NCI-H345 (cell line): ENCODE measurements at places on chromosomes 13 and 19.

DNA sequence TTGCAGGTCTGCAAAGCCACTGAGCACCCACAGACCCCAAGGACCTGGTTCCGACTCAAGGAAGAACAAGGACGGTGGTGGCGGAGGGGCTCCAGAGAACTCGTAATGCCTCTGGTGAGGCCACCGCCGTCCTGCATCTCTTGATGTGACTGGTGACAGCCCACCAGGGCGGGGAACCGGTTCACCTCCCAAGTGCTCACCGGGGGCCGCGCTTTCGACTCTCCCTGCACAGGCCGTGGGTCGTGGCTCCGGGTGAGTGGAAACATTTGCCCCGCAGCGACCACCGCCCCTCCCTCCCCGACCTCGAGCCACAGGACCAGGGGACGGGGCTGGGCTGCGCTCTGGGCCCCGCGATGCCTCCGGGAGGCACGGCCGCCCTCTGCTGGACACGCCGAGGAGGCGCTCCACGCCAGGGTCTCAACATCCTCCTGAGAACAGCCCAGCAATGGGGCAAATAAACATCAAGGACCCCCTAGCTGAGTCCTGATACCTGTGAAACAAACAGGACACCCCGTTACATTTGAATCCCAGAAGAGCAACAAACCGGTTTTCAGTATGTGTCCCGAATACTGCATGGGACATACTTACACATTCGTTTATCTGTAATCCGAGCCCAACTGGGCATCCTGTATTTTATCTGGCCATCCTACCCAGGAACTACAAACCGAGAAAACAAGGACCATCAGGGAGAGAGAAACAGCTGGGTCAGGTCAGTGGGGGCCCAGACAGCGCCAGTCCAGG, 3.9 kb upstream of the PLPP2 start:
- DNase-seq: peak; percentile 28

GRCh38 chr13:69287050-69287698, 820.5 kb upstream of the ATXN8OS start:
- no peak for DNase-seq

GRCh38 chr19:23788411-23788810, 29.7 kb upstream of the ZNF681 start:
- DNase-seq: no peak

GRCh38 chr13:18212873-18213272, 968.8 kb downstream of the TUBA3C start:
- no peak for DNase-seq

DNA sequence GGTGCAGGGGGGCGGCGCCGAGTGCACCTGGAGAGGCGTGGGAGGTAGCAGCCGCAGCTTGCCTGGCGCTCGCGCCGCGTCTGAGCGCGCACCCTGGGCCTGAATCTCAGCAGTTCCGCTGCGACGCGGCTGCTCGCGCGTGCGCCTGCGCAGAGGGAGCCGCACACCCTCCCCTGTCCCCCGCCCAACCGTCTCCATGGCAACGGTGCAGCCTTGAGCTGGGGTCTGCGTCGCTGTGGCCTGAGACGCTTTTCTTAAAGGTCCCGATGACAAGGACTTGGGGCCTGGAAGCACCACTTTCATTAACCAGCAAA, at the start of gene PNMA8B:
PNMA8B (minus strand) TSS at position 82 of the 314 bp plus-strand sequence. CDS start 402 bp downstream, outside the sequence.
- DNase-seq: peak; percentile 81

DNA sequence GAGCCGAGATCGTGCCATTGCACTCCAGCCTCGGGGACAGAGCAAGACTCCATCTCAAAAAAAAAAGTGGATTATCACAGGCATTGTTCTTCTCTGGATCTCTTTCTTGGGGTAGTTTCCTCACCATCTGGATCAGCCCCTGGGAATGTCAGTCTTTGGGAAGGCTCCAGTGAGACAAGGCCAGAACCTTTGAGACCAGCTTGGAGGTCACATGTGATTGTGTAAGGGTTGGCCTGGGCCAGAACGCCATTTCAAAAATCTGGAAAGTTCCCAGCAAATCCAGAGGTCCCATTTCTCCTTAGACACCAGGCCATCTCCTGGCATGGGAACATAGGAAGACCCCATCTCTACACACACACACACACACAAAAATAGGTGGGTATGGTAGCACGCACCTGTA, 14.2 kb upstream of the ANGPTL8 start:
- no peak for DNase-seq

DNA sequence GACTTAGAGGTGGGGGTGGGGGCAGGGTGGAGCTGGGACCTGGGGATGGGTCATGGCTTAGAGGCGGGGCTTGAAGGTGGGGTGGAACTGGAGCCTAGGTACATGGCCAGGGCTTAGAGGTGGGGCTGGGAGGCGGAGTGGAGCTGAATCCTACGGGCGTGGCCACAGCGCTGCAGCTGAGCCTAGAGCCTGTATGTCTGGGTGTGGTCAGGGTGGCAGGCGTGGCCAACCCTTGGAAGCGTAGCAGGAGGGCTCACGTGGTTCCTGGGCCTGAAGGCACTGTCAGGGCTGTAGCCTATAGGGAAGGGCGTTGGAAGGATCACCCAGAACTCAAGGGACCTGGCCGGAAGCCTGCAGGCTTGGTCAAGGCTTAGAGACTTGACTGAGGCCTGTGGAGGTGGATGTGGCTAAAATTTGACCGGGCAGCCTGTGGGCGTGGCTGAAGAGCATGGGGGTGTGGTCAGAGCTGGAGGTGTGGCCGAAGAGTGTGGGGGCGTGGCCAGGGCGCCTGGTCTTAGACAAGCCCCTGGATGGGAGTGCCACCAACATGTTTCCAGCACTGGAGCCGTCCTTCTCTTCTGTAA, 24.3 kb downstream of the COLGALT1 start:
- DNase-seq: no peak

DNA sequence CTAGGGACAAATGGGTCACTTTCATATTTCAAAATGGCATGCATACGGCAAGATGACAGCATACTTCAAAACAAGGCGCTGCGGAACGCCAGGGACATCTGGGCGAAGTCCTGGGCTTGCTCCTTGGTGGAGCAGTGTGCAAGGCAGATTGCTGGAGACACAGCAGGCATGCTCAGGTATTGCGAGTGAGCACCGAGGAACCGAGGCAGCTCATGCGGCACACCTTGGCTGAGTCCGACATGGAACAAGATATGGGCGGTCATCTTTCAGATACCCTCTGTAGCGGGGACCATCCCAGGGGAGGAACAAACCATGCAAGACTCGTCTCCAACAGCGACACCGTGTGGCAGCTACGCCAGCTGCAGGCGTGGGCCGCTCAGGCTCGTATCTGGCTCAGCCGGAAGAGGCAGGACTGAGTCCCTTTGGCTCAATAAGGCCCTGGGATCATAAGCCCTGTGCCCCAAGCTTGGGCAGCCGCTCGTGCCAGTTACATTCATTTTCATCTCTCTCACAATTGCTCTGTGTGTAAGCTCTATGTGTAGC, 112.4 kb downstream of the NUFIP1 start:
- no peak for DNase-seq

DNA sequence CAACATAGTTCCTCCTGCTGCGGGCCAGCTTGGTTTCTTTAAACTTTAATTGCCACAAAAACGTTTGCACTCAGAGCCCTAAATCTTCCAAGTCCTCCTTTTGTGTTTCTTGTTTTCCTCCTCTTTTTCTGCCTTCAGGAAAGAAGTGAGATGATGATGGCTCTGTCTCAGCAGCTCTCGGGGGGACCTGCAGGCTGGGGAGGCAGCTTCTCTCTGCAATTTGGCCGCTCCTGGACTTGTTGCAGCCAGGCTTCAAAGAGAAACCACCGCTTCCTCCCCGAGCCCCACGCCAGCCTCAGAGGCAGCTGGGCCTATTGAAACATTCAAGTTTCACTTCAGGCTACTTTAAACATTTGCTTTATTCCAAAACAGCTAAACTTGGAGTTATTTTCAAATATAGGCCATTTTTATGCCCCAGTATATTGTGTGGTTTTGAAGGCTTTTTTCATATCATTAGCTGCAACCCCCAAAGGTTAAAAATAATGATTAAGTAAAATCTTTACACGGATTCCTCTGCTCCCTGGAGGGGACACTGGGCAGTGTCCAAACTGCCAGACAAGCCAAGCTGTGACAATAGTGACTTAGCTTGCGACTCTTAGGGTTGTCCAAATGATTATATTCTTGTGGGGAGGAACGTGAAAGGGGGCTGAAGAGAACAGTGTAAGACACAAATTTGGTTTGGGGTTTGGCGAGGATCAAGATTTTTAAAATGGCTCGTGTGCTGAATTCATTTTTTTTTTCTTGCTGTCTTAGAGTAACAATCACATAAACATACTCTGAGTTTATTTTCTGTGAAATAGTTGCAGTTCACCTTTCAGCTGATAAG, 330.8 kb downstream of the DLEU7 start:
- no peak for DNase-seq

DNA sequence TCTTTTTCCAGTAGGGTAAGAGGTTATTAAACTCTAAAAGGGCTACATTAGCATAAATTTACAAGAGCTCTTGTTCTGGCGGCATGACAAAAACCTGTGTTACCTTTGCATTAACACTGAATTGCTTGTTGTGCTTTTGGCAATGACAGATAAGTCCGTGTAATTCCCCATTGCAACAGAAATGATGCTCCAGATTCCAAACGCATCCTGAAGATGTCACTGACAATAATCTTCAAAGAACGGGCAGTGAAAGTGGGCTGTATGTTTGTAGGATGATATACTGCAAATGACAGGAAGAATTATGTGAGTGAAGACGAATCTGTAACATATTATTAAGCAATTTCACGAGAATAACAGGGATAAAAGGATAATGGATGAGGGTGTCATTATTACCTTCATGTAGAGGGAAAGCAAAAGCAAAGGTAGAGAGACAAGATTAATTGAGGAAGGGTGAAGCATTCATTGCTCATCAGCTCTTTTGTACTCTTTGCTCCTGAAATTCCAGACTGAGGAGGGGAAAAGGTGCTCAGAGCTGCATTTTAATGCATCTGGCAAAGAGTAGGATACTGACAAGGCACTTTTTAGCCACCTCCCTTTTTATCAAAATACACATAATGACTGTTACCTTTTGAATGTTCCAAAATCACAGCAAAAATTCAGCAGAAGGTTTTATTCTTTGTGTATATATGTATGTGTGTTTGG, 38.5 kb upstream of the MAB21L1 start:
- DNase-seq: no peak

GRCh38 chr13:74987124-74987690, 494.8 kb downstream of the TBC1D4 start:
- DNase-seq: no peak

DNA sequence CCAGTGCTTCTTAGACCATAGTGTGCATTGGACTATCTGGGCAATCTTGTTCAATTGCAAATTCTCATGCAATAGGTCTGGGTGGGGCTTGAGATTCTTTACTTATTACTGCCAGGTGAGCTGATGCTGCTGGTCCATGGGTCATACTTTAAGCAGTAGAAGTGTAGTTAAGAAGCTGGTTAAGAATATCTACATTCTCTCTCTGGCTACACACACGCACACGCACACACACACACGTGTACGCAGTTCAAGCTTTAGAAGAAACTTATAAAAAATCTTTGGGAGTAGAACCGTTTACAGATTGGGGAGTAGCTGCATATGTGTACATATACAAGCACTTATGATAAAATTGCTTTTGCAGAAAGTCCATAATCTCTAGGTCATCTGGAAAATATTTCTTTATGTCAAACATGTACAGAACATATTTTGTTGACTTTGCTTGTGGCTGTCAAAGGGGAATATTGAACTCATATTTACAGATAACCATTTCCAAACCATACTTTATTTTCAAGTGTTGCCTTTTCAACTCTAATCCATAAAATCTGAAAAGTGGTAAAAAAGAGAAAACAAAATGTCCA, 99.7 kb downstream of the GPC6 start:
- no peak for DNase-seq

DNA sequence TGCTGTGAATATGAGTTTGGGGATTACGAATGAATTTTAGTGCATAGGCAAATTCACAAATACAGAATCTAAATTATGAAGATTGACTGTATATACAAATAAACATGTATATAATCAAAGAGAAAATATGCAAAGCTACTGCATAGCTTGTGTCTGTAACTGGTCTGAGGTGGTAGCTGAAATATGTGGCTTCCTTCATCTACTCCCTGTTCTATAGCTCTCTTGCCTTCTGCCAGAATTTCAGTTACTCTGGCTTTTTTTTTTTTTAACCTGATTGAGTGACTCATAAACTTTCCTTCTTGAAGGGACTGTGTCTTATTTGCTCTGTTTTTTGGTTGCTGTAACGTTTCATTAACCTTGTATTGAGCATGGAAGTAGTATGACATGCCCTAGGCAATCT, 26.6 kb downstream of the DNAJC3 start:
- DNase-seq: no peak

DNA sequence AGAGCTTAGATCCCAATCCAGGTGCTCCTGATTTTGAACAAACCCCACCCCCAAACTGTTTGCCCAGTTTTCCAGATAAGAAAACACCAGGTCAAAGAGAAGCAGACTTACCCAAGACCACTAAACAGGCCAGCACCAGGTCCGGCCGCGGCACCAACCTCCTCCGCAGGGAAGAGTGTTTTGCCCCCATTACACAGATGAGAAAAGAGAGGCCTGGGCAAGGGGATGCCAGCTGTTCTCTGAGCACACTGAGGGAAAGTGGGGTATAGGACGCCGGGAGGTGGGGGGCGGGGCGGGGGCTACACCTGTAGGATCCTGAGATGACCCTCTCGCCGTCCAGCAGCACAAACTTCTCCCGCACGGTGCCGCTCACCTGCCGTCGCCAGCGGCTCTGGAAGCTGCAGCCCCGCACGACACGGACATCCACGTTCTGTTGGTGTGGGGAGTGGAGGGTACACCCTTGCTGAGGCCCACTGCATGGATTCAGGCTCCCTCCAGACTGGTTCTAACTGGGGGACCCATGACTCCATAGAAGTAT, 3.1 kb downstream of the SPACA4 start:
- DNase-seq: no peak

GRCh38 chr13:20801707-20802106, 27.9 kb upstream of the EEF1AKMT1 start:
- DNase-seq: no peak

DNA sequence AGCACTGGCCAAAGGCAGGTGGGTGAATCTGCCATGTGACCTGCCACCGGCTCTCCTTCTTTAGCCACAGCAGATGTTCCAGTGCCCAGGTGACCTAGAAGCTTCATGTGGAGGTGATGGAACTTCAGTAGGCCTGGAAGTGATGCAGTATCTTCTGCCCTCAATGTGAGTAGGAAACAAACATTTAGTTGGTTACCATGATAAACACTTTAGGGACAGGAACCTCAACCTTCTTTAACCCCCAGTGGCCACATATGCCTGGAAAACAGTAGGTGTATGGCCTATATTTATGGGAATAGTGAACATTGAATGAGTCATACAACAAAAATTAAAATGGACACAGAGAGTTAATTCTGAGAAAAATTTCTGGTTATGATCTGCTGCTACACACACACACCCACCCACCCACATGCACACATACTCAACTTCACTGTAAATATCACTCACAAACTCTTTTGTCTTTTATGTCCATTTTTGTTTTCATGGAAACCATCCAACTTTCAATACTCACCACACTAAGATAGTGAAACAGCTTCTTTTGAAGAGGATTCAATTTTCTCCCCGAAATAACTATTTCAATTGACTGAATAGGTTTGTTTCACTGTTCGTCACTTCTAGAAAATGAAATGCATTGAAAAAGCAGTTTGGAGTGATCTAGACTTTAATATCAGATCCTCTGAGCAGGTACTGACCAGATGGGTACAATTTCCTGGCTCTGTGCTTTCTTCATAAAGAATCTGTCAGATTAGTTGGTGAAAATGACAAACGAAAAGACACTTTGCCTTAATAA, 97.3 kb downstream of the STARD13 start:
- DNase-seq: no peak
